ENCODE measurements at places on chromosomes 13 and 19.

GRCh38 chr13:38844581-38844980, 146.1 kb downstream of the STOML3 start:
- no peak for DNase-seq

- no peak for DNase-seq
These were observed 8.2 kb upstream of the BBC3 start for GRCh38 chr19:47239152-47239551.

DNA sequence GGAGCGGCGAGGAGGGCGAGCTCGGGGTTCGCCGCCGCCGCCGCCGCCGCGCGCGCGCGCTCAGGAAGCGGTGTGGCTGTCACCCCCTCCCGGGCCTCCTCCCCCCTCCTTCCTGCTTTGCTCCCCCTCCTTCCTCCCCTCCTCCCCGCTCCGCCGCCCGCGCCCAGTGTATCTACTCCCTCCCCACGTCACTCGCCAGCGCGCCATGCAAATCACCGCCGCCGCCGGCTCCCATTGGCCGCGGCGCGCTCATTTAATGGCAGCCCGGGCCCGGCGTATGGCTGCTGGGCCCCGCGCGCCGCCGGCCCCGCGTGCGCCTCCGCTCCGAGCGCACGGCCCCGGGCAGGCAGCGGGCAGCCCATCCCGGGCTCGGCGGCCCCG, 335 bp upstream of the SOX1 start:
- DNase-seq = no peak

DNA sequence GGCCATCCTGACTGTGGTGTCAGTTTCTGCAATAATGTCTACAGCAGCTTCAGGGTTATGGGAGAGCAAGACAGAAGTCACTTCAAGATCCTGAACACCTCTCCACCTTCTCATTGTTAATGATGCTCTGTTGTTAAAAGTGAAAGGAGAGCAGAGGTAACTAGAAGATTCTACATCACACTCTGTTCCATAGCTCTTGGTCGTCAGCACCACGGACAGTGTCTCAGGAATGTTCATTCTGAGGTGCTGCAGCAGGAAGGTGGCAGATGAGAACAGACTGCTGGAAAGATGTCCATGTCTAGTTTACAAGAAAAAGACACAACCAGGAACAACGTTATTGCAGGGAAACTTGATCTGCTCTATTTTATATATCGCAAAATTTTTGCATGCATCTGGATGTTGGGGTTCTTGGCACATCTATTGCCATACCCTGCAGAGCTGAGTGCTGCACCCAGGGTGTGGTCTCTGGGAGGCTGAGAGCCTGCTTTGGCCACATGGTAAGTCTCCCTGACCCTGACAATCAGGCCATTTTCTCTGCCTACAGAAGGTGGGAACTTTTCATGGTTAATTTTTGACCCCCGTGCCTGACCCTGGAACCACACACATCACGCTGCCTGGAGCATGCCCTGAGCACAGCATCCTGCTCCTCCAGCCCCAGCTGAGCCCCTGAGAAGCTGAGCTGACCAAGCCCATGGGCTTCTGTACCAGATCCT, 12.7 kb downstream of the CEACAM21 start:
- DNase-seq = no peak

GRCh38 chr13:35531526-35531925, 55.0 kb upstream of the MAB21L1 start:
- DNase-seq = no peak

GRCh38 chr13:52725302-52725701, 14.3 kb downstream of the CNMD start:
- no peak for DNase-seq

DNA sequence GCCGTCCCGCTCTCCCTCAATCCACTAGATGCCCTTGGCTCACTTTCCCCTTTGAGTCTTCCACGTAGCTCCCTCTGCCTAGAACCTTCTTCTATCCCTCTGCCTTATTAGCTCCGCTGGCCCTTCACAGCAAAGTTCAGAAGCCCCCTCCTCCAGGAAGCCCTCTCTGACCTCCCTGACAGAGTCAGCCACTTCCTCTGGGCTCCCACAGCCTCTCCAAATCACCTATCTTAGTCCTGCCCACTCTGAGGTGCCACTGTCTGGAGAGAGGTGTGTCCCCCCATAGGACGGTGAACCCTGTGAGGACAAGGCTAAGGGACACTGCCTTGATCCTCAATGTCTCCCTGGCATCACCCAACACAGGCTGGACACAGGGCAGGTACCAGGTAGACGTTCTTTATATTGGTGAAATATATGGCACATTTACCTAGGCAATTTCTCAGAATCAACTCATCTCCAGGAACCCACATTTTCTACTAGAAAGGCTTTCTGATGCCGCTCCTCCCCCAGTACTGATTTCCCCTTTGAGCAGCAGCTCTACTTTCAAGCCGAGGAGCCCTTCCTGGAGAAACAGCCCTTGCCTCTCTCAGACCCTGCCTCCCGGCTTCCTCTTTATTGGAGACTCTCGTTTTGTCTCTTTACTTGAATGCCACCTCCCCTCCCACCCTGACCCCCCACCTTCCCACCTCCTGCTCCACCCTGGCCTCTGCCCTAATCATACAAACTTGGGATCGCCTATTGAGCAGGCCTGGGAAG, 3.4 kb upstream of the TGFB1 start:
- DNase-seq = no peak

GRCh38 chr19:6057651-6058517, 52.4 kb downstream of the RFX2 start:
- DNase-seq = no peak

DNA sequence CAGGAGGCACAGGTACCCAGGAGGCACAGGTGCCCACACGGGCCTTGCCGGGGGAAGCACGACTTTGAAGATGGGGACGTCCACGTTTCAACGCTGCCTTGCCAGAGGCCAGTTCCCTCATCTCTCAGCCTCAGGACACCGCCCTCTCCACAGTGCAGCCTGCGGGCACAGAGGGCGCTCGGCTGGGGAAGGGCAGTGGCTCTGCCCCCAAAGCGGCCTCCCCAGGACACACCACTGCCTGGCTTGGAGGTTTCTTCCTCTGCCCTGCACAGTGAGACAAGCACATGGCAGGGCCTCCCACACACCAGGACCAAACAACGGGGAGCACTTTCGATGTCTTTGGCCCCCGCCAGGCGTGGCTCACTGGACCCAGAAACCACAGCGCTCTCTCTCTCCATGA, 73.0 kb downstream of the RASA3 start:
- no peak for DNase-seq

- no peak for DNase-seq
These were observed 47.7 kb upstream of the USPL1 start for GRCh38 chr13:30569901-30570576.

GRCh38 chr13:109451726-109452125, 334.7 kb downstream of the IRS2 start:
- DNase-seq = no peak

DNA sequence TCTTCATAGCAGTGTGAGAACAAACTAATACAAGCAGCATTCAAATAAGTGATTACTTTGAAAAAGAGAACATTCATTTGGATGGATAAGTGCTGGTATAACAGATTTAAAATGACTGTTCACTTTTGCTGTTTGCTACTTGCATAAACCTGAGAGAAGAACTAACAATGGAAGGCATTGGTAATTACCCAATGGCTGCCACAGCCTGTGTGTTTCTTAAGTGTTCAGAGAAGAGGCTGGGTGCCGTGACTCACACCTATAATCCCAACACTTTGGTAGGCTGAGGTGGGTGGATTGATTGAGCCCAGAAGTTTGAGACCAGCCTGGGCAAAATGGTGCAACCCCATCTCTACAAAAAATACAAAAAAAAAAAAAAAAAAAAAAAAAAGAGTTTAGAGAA, 4.9 kb upstream of the TEX26 start:
- DNase-seq = no peak

GRCh38 chr13:71867131-71867814, at the start of gene DACH1:
Gene DACH1, minus strand, starts transcription at chr13:71867204.
- DNase-seq = peak; percentile 79

DNA sequence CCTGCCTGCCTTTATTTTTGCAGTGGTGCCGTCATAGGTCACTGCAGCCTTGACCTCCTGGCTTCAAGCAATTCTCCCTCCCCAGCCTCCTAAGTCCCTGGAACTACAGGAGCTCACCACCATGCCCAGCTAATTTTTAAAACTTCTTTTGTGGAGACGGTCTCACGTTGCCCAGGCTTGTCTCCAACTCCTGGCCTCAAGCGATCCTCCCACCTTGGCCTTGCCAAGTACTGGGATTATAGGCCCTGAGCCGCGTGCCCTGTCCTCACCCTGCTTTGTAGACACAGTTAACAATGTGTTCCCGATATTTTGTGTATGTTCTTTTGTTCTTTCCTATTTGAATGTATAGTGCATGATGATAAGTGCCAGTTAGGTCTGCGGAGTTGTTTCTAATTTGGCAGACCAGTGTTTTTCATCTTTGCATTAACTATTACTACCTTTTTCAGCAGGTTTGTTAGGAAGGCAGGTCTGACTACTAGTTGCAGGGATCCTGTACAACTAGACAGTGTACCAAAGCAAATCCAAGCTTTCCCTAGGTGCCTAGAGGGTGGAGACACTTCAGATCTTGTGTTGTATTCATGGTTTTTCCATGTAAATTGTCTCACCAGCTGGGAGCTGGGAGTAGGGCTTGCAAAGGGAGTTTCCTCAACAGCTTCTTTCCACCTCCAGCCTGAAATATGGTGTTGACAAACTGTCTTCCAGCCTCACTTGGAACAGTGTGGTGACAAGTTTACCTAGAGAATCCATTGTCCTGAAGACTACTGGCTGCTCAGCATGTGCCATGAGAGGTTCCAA, 9.5 kb upstream of the WTIP start:
- no peak for DNase-seq

- DNase-seq = no peak
These were observed 2.5 kb downstream of the FTL start for GRCh38 chr19:48967346-48968178.

GRCh38 chr13:114148521-114148855, 16.1 kb upstream of the RASA3 start:
- no peak for DNase-seq

DNA sequence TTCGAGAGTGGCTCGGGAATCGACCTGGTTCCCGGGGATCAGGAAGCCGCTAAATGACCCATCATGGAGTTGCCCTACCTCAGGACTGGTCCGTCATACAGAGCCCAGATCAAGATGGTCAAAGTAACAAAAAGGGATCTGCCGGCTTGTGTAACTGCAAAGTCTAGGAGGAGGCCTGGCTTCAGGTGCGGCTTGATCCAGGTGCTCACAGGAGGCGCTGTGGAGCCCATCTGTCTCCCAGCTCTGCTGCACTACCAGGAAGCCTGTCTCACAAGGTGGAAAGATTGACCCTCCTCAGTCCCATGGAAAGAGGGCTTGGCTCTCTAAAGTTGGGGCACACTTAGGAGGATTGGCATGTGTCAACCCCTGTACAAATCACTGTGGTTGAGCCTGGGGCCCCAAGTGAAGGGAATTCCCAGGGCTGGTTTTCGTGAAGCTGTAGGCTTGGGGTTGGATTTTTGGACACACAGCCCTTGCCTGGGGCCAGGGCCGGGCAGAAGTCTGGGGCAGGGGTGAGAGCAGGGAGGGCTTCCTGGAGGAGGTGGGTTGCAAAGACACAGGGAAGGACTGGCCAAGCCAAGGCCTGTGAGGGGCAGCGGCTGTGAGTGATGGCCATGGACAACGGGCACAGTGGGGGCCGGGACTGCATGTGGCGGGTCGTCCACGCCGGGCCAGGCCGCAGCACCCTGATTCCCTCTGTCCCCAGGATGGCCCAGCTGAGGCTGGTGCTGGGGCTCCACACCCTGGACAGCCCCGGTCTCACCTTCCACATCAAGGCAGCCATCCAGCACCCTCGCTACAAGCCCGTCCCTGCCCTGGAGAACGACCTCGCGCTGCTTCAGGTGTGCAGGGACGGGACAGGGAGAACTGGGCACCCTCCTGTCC, 4.2 kb downstream of the GZMM start:
- no peak for DNase-seq

DNA sequence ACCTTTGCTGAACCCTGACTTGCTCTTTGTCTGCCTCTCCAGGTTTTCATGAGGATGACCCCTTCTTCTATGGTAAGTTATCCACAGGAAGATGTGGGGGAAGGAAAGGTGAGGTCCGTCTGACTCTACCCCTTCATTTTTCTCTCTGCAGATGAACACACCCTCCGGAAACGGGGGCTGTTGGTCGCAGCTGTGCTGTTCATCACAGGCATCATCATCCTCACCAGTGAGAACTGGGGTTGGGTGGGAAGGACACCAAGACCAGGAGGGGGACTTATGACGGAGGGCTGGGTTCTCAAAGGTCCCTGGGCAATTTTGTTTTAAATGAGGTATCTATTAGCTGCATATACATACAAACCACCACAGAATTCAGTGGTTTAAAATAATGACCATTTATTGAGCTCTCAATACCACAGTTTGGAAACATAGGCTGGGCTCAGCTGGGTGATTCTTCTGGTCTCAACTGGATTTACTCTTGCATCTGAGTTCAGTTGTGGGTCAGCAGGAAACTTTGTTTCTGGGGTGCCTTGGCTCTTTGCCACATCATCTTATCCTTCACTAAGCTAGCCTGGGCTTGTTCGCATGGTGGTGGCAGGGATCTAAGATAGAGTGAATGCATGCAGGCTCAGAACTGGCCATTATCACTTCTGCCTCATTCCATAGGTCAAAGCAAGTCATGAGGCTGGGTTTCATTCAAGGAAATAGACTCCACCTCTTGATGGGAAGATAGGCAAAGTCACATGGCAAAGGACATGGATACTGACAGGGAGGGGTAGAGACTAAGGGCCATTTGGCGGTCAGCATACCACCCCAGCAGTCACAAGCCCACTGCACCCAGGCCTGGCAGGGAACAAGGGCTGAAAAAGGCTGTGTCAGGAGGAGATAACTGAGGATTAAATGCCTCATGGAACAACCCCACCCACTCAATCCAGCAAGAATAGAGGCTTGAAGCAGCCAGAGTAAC, 11.8 kb downstream of the FXYD5 start:
- no peak for DNase-seq

- peak; percentile 61 for DNase-seq
These were observed 8.1 kb downstream of the PTGIR start for GRCh38 chr19:46616631-46617322.
